ENCODE measurements at places on chromosomes 6 and 20. TPM values are rescaled to one million over a fixed set of nuclear protein-coding genes. Genes with fewer than 3 reads are reported as not detected.

FILIP1 gene
- 10.0 TPM for total RNA-seq

ACTR5 gene
- 9.7 TPM for total RNA-seq

NKAPL gene
- 0.57 TPM for total RNA-seq

MMS22L gene
- total RNA-seq, result 24.3 TPM

KCNK5 gene
- not detected for total RNA-seq
